ENCODE measurements at places on chromosomes 13 and 19.

DNA sequence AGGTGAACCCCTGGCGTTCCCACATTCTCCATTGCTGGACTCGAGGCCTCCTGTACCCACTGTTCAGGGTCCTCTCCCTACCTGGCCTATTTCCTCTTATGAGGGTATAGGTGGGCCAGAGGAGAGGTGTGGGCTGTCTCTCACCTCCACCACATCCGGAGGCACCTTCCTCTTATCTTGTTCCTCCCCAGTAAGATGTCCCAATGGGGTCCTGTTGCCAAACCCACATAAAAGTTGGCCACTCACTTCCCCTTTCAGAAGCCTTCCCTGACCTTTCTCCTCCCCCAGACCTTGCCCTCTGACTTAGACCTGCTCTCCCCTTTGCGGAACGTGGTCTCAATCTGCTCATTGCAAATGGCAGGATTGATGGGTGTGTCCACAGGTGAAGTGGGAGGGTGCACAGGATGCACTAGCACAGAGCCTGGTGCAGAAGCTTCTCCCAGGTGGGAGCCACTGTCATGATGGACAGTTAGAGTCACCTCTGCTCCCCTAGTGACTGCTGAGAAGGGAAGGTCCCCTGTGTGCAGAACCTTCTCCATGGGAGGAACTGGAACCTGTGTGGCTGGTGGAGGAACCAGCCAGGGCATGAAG, 1.3 kb downstream of the CYP4F3 start:
- no peak for DNase-seq

DNA sequence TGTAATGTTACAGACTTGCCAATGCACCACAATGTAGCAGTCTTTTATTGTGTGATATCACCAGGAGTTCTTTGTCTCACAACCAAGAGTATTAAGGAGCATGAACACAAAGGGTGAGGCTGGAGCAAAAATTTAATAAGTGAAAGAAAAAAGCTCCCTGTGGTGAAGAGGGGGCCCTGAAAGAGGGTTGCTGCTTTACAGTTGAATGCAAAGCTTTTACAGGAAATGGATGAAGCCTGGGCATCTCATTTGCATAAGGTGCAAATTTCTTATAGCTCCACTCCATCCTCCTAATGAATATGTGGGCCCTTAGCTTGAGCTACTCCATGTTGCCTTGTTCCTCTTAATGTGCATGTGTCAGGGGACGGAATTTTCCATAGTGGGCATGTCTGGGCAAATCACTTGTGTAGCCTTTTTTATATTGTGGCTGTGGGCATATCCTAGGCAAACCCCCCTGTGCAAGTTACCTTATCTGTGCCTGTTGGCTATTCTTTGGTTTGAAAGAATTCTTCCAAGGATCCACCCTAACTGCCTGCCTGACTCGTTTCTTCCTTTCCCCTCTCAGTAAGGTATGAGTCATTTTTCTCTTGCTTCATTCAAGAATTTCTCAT, 45.3 kb upstream of the TRPC4 start:
- no peak for DNase-seq

- DNase-seq, result no peak
Measured at GRCh38 chr13:40345654-40346372, 320.6 kb downstream of the FOXO1 start.

- no peak for DNase-seq
Measured at GRCh38 chr13:114069376-114070097, 62.9 kb downstream of the RASA3 start.

DNA sequence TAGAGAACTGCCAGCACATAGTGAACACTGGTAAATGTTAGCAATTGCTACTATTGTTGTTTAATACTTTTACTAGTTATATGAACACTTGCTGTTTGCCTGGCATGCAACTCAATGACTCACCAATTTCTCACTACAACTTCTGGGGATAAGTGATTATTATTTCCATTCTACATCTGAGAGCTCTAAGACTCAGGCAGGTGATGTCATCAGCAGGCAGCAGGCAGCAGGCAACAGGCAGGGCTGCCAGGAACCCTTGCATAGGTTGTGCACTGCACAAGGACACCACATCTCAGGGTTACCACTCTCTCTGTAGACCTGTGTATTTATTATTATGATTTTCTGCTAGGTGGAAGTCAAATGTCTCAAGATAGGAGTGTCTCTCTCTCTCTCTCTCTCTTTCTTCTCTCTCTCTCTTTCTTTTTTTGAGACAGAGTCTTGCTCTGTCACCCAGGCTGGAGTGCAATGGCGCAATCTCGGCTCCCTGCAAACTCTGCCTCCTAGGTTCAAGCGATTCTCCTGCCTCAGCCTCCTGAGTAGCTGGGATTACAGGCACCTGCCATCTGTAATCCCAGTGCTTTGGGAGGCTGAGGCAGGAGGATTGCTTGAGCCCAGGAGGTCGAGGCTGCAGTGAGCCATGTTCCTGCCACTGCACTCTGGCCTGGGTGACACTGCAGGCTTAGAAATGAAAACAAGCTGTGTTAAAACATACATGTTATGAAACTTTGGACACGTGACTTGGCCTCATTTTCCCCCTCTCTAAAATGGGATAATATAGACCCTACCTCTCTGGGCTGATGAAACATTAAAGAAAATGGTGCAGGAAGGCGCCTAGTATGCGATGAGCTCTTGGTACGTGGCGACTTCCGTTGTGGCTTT, 22.7 kb downstream of the HPN start:
- DNase-seq, result no peak

DNA sequence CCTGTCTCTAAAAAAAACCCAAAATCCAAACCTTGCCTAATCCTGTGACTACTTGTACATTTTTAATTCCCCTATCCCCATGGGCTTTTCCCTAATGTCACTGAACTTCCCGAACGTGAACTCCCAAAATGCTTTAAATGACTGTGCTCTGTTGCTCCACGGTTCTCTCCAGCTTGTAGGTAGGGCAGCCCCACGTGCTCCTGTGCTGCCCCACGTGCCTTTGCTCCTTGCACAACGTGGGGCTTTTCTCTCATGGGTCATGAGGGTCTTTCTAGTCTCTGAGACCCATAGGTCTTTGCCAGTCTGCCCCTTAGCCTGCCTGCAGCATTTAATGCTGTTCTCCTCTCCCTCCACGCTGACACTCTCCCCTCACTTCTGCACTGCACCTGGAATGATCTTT, 122.0 kb downstream of the SHISA2 start:
- no peak for DNase-seq

DNA sequence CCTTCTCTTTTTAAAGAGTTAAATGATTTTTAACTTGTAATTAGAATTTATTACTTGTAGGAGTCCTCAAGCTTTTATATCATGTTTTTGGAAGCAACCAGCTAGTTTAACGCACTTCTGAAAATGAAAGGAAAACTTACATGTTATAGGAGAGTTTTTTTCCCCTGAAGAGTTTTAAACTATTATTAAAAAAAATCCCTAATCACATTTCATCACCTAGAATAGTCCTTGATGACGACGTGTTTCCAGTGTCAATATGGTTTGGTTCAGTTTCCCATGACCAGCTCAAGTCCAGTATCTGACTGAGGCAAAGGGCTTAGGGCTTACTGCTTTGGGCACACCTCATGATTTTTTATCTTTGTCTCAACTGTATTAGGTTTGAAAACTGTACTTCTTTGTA, 36.0 kb downstream of the URI1 start:
- no peak for DNase-seq

GRCh38 chr19:45413497-45413896, 7.1 kb downstream of the POLR1G start:
- no peak for DNase-seq

GRCh38 chr13:85529218-85529594, 270.0 kb downstream of the SLITRK6 start:
- DNase-seq, result no peak

DNA sequence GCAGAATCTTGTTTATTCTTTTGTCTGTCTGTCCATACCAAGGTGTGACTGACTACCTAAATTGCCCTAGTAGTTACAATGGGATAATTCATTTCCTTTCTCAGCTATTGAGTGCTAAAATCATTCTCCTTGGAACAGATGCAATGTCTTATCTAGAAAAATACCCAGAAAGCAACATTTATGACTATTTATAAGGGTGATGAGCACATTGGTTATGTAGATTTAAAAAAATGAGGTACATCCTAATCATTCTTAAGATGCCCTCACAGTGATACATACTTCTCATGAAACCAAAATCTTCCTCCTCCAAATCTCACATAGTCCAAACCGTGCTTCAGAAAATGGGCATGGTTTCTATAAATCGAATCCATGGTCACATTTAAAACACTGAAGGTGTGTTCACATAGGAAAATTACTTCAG, 11.6 kb upstream of the UBE2L5 start:
- no peak for DNase-seq

Measured in stimulated activated CD8-positive, alpha-beta memory T cell treated with anti-CD3 and anti-CD28 coated beads, Interleukin-15, amount 100 ng/mL, for 24 hours (primary cell).